NB4 (cell line): ENCODE measurements at places on chromosomes 2 and 18.

- no peak for DNase-seq
Observed at GRCh38 chr2:14633061-14633460, 544 bp downstream of the LRATD1 start.

DNA sequence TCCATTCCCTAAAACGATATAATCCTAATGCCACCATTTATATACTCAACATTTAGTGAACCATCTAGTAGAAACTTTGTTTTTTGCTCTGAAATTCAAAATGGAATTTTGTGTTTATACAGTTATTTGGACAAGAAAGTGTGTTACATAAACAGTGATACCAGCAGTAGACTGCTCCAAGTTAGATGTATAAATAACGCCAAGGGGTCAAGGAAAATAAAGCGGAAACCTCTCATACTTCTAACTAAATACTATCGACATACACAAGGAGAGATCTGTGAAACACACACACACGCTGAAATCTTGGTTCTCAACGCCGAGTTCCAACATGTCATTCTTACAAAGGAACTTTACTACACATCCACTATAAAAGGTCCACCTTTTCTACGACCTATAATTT is 1.2 kb downstream of the TXNL1 start:
- peak; percentile 19 for DNase-seq

- no peak for DNase-seq
Observed at GRCh38 chr18:67733088-67733487, 216.6 kb upstream of the DSEL start.

GRCh38 chr2:36729067-36729466 is 32.6 kb downstream of the VIT start:
- no peak for DNase-seq

DNA sequence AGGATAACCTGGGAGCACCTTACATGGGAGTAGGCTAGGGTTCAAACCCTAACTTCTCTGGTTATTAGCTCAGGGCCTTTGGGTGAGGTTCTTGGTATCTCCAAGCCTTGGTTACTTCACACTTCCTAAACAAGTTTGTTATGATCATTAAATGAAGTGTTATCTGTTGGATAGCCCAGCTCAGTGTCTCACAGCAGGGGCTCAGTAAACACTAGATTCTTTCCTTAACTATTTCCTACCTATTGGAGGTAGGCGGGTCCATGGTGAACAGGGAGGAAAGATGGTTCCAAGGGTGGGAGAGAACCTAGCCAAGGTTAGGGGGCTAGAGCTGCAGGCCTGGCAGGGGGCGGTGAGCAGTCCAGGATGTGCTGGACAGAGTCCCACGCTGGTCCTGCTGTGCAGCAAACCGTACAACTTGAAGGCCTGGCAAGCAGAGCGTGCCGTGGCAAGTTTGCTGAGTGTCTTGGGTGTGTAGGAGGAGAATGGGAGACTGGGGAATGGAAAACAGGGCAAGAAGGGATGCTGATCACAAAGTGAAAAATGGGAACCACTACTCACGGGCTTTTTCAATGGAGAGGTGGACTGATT is 259.1 kb downstream of the PRKCE start:
- DNase-seq = no peak

DNA sequence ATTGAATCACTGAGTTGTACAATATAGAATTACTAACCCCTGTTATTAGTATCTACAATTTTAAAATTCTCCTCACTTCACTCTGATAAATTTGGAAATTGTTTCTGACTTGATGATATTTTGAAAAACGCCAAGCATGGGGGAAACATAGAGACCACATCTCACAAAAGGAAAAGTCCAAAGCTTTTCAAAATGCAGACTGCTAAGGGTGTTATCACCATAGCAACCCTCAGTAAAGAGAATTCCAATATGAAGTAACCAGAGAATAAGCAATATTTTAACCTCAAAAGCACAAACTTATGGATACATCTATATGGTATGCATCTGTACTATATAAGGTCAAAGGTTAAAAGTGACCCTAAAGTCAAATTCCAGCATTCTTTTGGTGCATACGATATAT is 22.7 kb downstream of the LRP2 start:
- DNase-seq = no peak

- DNase-seq = no peak
Observed at GRCh38 chr2:45728458-45728942, 77.0 kb downstream of the PRKCE start.

- DNase-seq = no peak
Observed at GRCh38 chr18:69216321-69216720, 184.4 kb upstream of the DOK6 start.

GRCh38 chr2:117523267-117523666 is 291.2 kb upstream of the DDX18 start:
- DNase-seq = no peak

- no peak for DNase-seq
Observed at GRCh38 chr2:121038891-121039616, 245.9 kb downstream of the TFCP2L1 start.

- no peak for DNase-seq
Observed at GRCh38 chr2:204335451-204336058, 209.7 kb upstream of the PARD3B start.

GRCh38 chr2:47193607-47194006 is 38.5 kb upstream of the STPG4 start:
- no peak for DNase-seq

DNA sequence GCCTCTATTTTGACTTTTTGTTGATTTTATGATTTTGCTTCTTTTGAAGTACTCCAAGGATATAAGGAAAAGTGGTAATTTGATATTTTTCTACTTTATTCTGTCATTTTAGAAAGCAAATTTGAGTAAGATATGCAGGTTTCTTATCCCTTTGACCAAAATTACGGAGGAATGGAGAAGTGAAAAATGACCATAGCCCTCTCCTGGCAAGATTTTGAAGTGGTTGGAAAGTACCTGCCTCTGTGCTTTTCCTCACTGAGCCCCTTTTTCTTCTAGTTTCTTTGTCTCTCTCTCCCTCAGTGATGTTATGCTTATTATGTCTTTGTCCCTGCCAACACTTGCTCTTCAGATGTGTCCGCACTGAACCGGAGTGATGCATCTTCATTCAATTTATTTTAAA is 898.1 kb downstream of the EPHA4 start:
- DNase-seq = no peak

DNA sequence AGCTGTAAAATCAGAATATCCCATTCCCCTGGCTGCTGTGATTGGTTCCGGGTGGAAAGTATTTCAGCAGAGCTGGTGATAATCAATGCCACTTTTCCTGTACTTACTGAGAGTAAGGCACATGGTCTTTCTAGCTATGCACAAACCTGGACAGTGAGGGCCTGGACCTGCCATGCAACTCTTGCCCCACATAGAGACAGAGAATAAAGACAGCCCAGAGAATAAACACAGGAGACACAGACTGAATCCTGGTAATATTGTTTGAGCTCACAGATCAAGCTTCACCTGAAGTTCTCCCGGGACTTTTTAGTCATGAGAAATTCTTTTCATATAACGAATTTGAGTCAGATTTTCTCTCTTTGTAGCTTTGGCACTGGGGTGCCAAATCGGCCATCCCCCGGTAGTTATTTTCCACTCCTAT is 81.9 kb downstream of the ACAA2 start:
- DNase-seq = no peak

DNA sequence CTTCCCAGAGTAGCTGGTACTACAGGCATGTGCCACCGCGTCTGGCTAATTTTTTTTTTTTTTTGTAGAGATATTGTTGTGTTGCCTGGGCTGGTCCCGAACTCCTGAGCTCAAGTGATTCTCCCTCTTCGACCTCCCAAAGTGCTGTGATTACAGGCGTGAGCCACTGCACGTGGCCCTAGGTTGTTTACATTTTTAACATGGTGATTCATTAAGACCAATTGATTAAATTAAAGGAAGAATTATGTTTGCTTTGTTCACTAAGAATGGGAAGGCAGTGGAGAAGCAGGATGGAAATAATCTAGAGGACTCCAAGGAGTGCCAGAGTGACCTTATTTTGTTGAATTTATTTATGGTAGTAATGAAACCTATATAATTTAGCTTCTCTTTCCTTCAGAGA is 7.5 kb downstream of the LCLAT1 start:
- DNase-seq = no peak

DNA sequence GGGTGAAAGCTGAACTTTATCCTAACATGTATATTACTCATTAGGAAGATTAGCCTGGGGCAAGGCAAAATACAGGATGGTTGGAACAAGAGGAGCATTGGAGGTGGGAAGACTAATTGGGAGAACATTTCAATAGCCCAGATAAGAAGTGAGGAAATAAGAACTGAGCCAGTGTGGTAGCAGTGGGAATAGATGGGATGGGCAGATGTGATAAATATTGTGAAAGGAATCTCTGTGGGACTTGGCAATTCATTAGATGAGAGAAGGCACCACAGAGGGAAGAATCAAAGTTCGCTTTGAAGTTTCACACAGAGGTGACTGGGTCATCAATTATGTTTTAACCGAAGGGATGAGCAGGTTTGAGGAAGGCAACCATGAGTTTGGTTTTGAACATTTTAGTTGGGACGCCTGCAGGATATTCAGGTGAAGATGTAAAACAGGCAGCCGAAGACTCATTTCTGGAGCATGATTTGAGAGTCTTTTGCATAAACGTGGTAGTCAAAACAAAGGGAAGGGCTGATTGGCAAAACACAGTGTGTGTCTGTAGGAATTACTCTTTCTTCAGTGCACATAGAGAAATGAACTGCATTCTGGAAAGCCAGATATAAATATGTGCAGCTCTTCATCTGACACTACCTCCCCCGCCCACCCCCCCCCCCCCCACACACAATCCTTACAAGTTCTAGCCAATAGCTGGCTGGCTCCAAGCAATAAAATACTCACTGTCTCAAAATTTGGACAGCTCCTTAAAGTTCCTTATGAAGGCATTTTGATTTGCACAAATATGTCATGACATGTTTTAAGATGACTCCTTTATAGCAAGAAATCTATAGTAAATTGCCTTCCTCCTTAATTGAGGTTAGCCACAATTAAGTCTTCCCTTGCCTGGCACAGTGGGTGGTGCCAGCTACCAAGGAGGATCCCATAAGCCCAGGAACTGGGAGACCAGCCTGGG is 1.9 kb upstream of the SLC1A4 start:
- peak; percentile 62 for DNase-seq

DNA sequence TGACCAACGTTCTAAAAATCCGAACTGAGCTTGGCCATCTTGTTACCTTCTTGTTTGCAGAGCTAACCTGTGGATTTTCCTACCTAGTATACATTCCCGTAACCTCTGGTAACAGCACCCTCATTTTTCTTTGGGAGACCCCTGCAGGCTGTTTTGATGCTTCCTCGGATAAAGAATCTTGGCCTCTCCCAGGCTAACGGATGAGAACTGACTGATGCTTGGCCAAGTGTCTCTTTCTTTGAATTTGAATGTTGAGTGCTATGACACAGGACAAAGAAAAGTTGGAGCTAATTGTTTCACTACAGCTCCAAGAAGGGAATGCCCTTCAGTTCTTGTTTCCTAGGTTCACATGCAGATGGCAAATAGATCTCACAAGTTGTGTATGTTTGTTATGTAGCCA is 19.3 kb upstream of the CAVIN2 start:
- no peak for DNase-seq

GRCh38 chr2:168694866-168695265 is 107.6 kb upstream of the NOSTRIN start:
- DNase-seq = no peak

- no peak for DNase-seq
Observed at GRCh38 chr18:3163968-3164367, 55.8 kb downstream of the MYOM1 start.

DNA sequence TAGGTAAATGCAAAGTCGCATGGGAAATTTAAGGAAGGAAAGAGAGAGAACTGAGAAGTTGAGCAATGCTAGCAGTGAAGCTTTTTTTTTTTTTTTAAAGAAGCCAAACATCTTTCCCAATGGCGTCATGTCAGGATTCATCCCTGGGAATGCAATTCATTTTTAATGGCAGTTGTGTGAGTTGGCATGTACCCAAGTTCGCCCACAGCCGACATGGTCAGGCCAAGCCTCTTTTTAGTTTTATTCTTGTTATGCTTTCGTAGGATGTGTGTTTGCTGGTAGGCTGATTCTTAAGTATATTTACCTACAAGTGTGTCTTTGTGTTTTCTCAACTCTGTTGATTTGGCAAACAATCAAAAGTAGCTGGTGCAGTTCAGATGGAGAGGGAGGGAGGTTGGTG is 127.6 kb upstream of the ITGA6 start:
- no peak for DNase-seq

GRCh38 chr18:11004294-11004693 is 145.1 kb downstream of the PIEZO2 start:
- DNase-seq = no peak

GRCh38 chr18:21341141-21341540 is 99.1 kb downstream of the GREB1L start:
- peak; percentile 6 for DNase-seq

DNA sequence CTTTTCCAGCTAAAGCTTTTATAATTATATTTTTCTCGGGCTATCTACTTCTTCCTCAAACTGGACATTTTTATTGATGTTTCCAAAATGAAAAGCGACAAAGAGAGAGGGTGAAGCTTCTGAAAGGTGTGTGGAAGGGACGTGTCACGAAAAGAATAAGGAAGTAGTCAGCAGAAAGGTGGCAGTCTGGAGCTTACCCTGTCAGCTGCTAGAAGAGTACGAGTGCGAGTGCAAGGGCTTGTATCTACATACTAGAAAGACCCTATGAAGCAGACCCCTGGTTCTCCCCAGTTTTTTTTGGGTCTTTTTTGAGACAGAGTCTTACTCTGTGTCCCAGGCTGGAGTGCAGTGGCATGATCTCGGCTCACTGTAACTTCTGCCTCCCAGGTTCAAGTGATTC is 14.6 kb downstream of the FHL2 start:
- no peak for DNase-seq

DNA sequence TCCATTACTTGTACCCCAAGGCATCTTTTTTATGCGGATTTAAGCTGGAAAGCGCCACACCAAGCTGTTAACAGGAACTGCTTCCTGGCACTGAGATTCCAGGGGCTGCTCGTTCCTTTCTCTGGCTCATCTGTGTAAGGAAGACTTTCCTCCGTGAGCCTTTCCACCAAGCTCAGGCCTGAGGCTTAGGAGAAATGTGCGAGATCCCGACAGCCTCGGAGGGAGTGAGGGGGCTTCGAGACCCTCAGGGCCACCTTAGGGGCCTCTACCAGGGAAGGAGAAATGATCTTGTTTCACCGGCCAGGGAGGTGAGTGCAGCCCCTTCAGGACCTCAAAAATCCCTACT is 17.1 kb downstream of the B3GNT7 start:
- no peak for DNase-seq

DNA sequence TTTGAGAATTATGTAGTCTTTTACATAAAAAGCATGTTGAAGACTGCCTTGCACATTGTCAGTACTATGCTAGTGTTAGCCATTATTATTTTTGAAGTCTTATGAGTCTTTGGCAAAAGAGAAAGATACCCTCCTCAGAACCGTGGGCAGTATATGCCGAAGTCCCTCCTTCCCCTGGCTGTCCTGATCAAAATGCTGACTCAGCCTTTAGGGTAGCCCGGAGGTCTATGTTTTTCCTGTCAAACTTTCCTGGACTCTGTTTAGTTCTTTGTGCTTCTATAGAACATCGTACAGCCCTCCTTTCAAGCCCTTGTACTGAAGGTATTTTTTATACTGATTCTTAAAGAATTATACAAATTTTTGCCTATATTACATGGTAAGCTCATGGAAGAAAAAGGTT is 264.7 kb upstream of the ATP5MC3 start:
- DNase-seq = no peak
